T-helper 17 cell (primary cell): ENCODE measurements at places on chromosomes 5 and 9.

- no peak for DNase-seq
Observed at GRCh38 chr5:1028481-1029281, 20.1 kb downstream of the NKD2 start.

DNA sequence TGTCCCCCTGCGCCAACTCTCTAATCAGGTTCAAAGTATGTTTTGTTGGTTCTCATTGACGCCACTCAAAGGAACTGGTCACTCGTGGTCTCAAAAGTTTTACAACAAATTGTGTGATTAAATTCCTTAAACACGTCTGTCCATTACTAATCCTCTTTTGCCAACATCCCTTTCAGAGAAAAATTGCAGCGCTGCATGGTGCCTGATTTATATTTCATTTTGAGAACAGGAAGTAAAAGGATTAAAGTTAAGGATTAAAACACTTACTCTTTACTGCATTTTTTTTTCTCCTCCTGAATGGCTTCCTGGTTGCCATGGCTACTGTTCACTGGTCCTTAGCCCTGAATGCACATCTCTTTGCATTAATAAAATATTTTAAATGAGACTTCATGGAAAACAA lies 383.5 kb downstream of the GLIS3 start:
- no peak for DNase-seq

GRCh38 chr5:74212336-74212735 lies 428.2 kb downstream of the ENC1 start:
- DNase-seq: no peak

DNA sequence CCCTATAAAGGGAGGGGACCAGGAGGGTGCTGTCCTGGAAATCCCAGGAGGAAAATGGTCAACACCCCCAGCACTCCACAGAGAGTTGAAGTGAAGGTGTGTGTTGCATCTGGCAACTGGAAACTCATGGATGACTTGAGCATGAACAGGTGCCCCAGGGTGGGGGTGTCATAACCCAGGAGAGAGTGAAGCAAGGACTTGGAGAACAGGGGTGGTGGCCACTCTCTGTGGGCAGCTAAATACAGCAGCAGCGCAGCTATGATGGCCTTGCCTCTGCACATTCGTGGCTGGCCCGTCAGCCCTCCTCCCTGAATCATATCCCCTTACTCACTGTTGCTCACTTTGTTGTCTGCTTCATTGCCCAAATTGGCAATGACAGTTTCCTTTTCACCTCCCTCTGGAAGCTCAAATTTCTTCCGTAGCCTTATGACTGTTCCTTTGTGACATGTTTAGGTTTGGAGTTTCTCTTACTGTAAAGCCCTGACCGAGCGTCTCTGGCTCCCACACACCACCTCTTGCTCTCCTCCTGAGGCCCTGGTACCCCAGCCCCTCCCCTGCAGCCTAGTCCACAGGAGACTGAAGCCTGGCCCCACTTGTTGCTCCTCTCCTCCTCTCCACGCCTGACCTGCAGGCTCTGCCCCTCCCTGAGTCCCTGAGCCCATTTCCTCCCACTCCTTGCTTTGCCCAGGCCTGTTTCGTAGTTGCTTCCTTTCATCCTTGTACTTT lies 185.8 kb downstream of the CD180 start:
- DNase-seq: no peak

DNA sequence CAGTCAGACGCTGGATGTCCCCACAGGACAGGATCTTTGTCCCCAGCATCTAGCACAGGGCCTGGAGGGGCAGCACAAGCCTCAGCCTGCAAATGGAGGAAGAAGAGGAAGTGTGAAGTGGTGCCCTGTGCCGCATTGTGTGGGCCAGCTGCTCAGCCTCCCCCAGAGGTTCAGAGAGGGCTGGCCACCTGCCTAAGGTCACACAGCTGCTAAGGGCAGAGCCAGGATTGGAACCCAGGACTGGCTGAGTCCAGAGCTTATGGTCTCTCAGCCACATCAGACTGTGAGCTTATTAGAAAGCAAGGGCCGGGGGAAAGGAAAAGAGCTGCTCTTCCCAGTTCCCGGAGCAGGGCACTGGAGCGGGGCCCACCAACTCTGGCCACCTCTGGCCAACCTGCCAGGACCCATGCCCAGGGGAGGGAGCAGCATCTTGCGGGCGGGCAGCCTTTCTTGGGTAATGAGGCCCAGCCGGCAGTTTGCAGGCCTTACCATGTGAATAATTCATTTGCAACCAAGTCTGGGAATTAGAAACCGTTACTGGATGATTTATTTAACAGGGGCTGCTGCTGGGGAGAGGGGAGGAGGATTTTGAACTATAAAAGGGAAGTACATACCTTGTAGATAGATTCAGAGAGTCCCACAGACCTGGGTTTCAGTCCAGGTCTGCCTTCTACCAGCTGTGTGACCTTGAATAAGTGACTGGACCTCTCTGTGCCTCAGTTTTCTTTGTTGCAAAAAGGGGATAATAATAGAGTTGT lies 11.6 kb upstream of the CRB2 start:
- DNase-seq: no peak

DNA sequence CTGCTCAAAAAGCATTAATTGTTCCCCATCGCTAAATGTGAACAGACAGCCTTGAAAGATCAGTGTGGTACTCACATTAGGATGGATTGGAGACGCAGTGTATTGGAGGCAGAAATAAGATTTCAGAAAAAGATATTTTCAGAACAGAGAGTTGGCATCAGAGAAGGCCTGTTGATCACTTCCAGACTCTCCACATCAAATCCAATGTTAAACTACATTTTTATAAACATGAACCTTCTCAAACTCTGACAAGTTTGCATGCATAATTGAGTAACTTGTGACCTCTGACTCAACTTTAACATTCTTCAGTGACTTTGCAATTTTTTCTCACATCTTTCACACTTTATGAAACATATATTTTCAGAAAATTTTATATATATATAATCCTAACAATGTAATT lies 919.6 kb upstream of the SEMA6A start:
- DNase-seq: no peak

GRCh38 chr5:32583582-32584232 lies 1.6 kb upstream of the SUB1 start:
- DNase-seq: no peak

- DNase-seq: no peak
Observed at GRCh38 chr5:38697013-38697412, 140.6 kb upstream of the LIFR start.

- no peak for DNase-seq
Observed at GRCh38 chr5:1545805-1546355, 22.1 kb upstream of the LPCAT1 start.
